ENCODE measurements at places on chromosomes 12 and 14.
A peak's percentile ranks its signal among the peaks of the same experiment; 100 is the strongest.

- DNase-seq = no peak
Measured at GRCh38 chr12:97557116-97557515, 94.5 kb downstream of the RMST start.

DNA sequence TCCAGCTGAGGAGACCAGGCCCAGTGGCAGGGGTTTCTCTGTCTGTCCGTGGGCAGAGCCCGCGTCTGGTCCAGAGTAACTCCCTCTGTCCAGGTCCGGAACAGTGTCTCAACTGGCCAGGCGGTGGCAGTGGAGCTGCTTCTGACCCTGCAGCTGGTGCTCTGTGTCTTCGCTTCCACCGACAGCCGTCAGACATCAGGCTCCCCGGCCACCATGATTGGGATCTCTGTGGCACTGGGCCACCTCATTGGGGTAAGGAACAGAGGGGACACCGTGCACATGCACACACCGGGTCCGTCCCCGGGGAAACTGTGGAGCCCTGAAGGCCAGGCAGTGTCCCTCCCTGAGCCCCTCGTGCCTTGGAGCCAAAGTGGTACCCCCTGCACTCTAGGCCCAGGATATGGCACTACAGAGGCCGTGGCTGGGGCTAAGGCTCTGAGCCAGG is 1.5 kb downstream of the AQP6 start:
- no peak for DNase-seq

DNA sequence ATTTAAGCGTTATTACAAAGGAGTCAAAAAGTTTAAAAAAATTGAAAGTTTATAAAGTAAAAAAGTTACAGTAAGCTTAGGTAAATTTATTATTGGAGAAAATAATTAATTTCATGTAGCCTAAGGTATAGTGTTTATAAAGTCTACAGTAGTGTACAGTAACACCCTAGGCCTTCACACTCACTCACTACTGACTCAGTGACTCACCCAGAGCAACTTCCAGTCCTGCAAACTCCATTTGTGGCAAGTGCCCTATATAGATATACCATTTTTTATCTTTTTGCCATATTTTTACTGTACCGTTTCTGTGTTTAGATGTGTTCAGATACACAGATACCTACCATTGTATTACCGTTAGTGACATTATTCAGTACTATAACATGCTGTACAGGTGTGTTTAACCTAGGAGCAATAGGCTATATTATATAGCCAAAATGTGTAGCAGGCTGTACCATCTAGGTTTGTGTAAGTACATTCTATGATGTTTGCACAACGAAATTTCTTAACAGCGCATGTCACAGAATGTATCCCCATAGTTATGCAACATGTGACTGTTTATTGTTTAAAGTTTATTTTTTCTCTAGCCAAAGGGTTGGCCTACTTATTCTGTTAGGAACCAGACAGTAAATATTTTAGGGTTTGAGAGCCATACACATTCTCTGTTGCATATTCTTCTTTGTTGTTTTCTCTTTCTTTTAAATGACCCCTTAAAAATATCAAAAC is 155.5 kb downstream of the PCNX1 start:
- DNase-seq = no peak

DNA sequence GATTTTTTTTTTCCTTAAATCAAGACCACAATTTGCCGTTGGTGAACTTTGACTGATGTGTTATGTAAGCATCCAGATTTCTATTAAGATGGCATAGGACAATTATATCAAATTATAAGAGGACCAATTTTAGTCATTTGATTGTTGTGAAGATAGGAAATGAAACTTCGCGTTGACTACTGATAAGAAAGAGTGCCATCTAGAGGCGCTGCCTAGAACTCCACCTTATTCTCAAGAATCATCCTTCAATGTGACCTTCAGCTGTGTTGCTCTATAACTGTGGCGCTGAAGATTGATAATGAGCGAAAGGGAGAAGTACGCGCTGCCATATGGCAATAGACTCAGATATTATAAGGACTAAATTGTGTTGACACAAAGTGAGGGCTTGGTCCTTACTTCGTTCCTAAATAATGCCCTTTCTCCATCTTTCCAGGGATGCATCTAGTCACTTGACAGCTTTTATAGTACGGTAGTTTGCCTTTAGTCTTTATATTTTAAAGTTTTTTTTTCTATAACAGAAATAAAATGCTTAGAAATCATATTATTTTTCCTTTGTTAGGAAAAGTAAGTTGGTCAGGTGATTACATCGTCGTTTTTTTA is 350.8 kb upstream of the STXBP6 start:
- DNase-seq = peak; percentile 18

- no peak for DNase-seq
Measured at GRCh38 chr12:26331960-26332359, 136.6 kb downstream of the SSPN start.

- no peak for DNase-seq
Measured at GRCh38 chr12:39804898-39805297, 185.3 kb upstream of the ABCD2 start.

- no peak for DNase-seq
Measured at GRCh38 chr14:63788011-63788933, 60.4 kb upstream of the SGPP1 start.

GRCh38 chr12:59396519-59396918 is 199.3 kb upstream of the SLC16A7 start:
- DNase-seq = no peak

- no peak for DNase-seq
Measured at GRCh38 chr14:101836135-101836534, 74.6 kb downstream of the PPP2R5C start.

DNA sequence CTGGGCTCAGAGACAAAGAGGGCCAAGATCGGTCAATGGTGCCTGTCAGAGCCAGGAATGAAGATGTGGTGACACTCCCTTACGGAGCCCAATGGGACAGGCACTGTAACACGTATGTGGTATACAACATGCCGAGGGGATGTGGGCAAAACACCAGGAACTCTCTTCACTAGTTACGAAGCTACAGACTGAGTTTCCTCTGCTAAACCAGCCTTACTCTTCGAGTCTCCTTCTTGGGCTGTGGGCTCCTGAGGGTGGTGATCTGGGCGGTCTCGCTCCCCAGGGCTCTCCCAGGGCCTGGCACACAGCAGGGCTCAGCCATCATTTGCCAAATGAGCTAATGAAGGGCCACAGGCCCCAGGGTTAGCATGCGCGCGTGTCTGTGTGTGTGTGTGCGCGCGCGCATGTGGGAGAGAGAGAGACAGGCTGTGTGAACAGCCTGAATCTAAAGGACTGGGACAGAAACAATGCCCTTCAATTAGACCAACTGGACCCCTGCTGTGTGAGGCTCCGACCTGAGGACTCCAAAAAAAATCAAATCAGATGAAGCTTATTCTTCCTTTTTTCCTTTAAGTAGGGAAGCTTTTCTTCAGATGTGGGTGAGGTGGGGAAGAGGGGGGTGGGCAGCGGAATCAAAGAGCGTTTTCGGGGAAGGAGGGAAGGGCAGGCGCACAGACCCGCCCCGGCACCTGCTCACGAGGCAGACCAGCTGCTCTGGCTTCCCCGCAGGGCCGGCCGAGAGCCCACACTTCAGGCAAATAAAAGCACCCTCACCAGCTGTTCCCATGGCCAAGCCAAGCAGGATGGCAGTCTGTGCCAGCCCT is 42.5 kb downstream of the CCDC88C start:
- no peak for DNase-seq

DNA sequence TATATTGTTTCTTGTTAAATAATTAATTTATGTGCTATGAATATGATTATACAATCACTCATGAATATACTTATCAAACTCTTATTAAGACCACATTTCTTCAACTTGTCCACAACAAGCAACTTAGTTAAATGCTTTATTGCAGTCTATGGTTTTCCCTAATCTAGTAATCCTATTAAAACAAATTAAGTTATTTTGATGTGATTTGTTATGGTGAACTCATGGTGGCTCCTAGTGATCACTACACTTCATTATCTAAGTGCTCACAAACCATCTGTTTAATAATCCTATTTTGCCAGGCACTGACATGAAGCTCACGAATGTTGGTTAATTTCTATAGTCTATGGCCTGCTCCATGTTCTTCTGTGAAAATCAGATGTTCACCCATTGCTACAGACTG is 42.9 kb downstream of the INSM2 start:
- no peak for DNase-seq
